ENCODE measurements at places on chromosomes 13 and 19.

DNA sequence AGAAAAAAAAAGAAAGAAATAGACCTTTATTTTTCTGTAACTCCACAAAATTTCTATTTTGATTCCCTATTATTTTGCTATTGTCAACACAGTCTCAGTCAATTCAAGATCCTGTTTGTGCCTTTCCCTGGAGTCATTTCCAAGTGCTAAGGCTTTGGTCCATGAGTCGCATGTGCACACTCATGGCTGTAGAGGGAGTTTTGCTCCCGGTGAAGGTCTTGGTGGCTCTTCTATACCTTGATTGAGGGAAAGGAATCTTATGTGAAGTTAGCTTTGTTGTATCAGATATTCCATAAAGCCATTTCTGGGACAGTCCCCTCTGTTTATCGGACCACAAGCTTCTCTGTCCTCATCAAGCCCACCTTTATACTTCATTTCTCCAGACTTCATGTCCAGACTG, 58.7 kb upstream of the ALOX5AP start:
- DNase-seq, result no peak

DNA sequence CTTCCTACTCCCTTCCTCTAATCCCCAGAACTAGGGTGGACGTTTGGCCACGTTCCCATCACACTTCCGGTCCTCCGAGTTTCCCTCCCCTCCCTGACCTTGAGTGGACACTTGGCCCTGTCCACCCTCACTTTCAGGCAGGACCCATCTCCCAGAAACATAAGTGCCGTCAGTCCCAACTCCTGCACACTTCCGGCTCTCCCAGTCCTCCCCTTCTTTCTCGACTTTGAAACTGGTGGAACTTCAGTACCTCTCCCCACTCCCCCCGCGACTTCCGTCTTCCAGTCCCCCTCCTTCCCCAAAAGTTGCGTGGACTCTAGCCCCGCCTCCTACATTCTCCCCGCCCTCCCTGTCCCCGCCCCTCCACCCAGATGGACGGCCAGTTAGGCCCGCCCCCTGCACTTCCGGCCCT, 278 bp upstream of the ZNF274 start:
- peak; percentile 71 for DNase-seq

- DNase-seq, result no peak
Measured at GRCh38 chr13:58655086-58655485, 1023.5 kb downstream of the PCDH17 start.

GRCh38 chr13:87324558-87324957, 346.6 kb upstream of the SLITRK5 start:
- DNase-seq, result no peak

DNA sequence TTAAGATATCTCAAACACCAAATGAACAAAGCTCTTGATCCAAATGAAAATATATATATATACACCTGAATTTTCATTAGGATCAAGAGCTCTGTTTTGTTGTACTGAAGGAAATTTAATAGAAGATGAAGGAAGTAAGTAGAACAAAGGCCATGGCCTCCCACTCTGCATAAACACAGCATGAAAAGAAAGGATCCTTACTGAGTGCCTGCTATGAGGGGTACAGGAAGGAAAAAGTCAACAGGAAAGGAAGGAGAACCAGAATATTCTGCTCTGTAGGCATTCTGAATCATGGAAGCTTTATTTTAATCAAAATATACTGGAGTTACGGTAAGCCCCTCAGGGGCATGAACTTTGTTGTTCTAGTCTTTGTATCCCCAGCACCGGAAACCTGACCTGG, 22.1 kb downstream of the TMTC4 start:
- DNase-seq, result no peak

DNA sequence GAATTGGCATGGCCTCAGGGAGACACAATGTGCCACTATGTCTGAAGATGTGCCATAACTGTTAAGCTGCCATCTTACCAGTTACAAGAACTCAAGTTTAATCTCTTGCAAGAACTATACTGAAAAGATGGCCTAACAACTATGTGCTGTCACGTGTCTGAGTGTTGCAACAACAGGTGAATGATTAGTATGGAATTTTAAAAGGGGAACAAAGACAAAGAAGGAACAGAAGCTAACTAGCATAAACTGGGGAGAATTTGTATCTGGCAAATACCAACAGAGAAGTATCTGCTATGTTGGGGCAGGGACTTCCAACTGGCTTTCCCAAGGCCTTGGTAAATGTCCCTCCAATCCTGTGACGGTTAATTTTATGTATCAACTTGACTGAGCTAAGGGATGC, 11.5 kb upstream of the ACOD1 start:
- no peak for DNase-seq

DNA sequence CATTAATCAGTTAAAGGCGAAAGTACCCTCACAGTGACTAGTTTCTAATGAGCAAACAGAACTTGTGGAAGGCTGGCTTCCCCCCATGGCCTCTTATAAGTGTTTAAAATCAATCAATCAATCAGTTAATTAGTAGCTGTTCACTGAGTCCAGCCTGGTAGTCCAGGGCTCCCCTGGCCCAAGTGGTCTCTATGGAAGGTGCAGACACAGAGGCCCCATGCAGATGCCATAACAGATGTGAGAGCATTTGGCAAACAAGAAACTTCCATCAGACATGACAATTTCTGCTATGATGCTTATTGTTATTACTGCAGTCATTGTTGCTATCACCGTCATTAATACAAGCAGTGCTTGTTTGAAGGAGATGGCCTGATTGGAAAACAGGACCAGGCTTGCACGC, 179.0 kb upstream of the TSHZ3 start:
- no peak for DNase-seq

- DNase-seq, result no peak
Measured at GRCh38 chr13:61136515-61136914, 279.1 kb downstream of the PCDH20 start.

DNA sequence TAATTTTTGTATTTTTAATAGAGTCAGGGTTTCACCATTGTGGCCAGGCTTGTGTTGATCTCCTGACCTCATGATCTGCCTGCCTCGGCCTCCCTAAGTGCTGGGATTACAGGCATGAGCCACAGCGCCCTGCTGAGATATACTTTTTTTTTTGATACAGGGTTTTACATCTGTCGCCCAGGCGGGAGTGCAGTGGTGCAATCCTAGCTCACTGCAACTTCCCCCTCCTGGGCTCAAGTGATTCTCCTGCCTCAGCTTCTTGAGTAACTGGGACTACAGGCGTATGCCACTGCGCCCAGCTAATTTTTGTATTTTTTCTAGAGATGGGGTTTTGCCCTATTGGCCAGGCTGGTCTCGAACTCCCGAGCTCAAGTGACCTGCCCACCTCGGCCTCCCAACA, 2.0 kb downstream of the COLGALT1 start:
- no peak for DNase-seq

DNA sequence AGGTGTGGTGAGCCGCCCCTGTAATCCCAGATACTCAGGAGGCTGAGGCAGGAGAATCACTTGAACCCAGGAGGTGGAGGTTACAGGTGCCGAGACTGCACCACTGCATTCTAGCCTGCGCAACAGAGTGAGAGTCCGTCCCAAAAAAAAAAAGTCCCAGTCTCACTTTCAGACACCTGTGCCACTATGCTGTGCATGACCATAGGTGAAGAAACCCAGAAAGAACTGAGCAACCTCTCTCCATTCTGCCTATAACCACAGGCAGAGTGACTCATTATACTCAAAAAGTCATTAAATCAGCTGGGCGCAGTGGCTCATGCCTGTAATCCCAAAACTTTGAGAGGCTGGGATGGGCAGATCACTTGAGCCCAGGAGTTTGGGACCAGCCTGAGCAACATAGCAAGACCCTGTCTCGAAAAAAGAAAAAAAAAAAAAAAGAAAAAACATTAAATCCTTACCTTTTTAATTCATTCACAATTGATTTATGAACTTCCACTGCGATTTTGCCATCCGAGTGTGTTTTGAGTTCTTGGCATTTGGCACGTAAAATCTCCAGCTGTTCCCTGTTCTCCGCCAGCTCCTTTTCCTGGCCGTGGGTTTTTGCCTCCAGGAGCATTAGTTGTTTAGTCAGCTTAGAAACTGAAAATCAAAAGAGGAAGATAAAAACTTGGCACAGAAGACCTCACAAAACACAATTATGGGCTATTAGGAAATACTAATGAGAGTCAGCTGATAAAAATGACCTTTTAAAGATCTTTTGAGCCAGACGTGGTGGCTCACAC, 45.5 kb upstream of the SLC7A9 start:
- no peak for DNase-seq

DNA sequence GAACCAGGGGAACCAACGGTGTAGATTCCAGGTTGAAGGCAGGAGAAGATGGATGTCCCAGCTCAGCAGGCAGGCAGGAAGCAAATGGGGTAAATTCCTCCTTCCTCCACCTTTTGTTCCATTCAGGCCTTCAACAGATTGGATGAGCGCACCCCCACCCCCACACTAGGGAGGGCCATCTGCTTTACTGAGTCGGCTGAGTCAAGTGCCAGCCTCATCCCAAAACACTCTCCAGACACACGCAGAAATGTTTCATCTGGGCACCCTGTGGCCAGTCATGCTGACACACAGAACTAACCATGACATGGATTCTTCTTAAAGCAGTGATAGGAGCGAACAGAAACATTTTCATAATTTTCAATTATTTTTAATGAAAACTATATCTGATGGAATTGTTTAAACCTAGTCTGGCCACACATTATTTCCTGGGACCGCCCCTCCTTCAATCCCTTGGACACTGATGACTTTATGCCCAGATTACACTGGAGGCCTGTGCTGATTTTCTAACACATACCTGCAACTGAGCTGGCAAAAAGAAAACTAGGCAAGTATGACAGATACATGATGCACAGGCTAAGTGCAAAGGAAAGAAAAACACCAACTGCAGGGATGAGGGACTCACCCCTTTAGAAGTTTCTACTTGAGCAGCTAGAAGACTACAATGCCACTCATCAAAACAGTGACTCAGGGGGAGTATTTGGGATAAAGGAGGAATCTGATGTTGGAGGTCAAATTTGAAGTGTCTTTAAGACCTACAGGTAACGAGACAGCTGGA, 154.2 kb downstream of the TNFRSF19 start:
- no peak for DNase-seq

- no peak for DNase-seq
Measured at GRCh38 chr13:22735011-22735995, 445.5 kb upstream of the SGCG start.

DNA sequence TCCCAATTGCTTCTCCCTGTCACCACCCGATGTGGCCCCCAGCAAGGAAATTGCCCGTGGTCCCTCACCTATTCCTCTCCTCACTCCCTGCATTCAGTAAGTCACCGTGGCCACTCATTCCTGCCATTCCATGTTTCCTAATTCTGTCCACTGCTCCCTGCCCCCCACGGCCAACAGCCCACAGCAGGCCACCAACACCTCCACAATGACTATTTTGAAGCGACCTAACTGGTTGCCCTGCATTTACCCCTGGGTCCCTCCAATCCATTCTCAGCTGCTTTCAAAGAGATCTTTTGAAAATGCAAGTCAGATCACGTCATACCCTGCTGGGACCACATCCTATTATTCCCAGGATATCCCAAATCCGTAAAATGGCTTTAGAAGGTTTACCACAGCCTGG, 210.4 kb downstream of the DCLK1 start:
- no peak for DNase-seq

- no peak for DNase-seq
Measured at GRCh38 chr19:46503848-46504453, 8.3 kb upstream of the PNMA8B start.

DNA sequence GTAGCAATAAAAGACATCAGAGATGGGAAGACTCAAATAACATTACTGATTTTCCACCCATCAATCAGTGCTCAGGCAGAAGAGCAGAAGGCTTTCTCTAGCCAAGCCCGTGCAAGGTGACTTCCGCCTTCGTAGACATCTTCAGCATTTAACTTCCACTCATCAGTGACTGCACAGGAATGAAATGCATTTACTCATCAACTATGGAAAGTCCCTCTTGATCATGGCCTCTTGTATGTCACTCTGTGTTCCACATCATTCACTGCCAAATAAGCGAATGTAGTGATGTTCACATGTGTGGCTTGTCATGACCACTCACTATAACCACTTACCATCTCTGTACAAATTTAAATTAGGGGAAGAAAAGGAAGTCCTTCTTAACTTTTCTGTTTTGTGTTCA, 49.4 kb downstream of the SACS start:
- no peak for DNase-seq

GRCh38 chr13:110885966-110886869, 28.7 kb downstream of the ANKRD10 start:
- no peak for DNase-seq

GRCh38 chr19:4172861-4173473, 9.4 kb downstream of the SIRT6 start:
- peak; percentile 67 for DNase-seq

GRCh38 chr13:76982061-76982460, 9.8 kb upstream of the CLN5 start:
- DNase-seq, result no peak

DNA sequence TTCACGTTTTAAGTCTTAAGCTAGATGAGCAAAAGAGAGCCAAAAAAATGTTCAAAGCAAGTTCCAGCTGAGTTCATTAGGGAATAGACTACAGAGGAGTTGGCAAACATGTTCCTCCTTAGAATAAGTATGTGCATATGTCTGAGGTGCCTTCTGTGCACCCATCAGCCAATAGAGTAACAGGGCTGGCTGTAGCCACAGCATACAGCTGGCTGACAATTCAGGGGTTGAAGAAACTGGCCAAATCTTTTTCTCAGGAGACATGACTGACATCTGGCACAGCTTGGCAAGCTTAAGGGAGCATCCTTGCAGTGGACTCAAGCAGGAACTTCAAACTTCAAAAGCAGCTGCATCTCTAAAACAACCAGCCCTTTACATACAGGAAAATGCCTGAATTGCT, 414.8 kb upstream of the PCDH20 start:
- DNase-seq, result no peak

DNA sequence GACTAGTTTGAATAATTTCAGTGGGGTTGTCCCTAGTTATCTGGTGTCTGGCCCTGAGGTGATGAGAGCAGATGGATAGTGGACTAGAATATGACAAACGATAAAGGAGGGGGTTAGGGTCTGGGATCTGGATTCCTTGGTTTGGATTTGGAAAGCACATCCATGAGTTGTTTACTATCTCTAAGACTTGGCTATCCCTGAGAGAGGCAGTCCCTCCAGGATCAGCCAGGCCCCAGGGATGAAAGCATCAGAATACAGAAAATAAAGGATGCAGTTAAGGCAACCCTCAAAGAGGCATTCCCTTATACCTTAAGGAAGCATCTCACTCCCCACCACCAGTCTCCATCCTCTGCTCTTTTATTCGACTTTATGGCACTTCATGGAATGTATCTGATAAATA, 230.7 kb downstream of the NHLRC3 start:
- DNase-seq, result no peak

DNA sequence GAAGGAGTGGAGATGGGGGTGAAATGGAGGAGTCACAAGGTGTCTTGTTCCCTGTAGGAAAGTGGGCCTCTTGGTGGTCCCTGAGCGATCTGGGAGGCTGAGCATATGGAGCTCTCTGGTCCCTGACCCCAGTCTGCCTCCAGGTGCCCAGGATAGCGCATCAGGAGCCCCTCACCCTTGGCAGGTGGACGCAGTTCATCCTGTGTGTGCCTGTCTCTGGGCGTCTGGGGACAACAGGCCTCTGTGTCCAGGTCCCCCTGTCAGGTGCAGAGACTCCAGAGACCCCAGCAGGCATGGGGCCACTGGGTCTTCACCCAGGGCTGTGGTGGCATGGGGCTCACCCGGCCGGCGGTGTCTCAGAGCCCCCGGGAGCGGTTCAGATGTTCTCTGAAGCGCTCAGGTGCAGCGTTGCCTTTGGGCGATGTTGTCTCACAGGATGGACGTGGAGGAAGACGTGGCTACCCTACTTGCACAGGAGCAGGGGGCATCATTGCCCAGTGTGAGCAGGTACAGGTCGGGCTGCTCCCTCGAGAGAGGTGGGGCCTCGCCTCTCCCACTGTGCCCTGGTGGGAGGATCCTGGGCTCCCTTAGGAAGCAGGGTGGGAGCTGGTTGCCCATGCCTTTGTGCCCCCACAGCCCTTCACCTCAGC, 58.1 kb upstream of the TPM4 start:
- DNase-seq, result no peak

GRCh38 chr19:2048959-2049740, 1.9 kb downstream of the MKNK2 start:
- no peak for DNase-seq
